ENCODE measurements at places on chromosomes 12 and 14. TPM values are rescaled to one million over a fixed set of nuclear protein-coding genes. Genes with fewer than 3 reads are reported as not detected.

Gene DDX47
- total RNA-seq = 49.1 TPM

Gene NYNRIN
- 2.3 TPM for total RNA-seq

Gene GALNT16
- 0.15 TPM for total RNA-seq

Gene PMCH
- total RNA-seq = not detected

Gene BIN2
- total RNA-seq = 0.87 TPM

Gene EID3
- 0.92 TPM for total RNA-seq

Gene SLC2A13
- 2.7 TPM for total RNA-seq

Gene TMEM229B
- total RNA-seq = 3.3 TPM

Gene IL31
- not detected for total RNA-seq

Gene LRR1
- 4.9 TPM for total RNA-seq

Gene CD163L1
- 2.4 TPM for total RNA-seq
